Karpas-422 (cell line): ENCODE measurements at places on chromosomes 16 and 17. TPM values are rescaled to one million over a fixed set of nuclear protein-coding genes. Genes with fewer than 3 reads are reported as not detected.

Gene PPY
- not detected in 2 replicates for total RNA-seq

Gene FKBP10
- total RNA-seq = 0.54 and 1.9 TPM in 2 replicates

Gene KRT9
- not detected in 2 replicates for total RNA-seq

Gene ADAT1
- total RNA-seq = 58.4 and 97.3 TPM in 2 replicates

Gene RAB26
- total RNA-seq = 12.8 and 15.0 TPM in 2 replicates

Gene PLXDC1
- total RNA-seq = not detected in 2 replicates

Gene PPP1R27
- total RNA-seq = 0.25 TPM in 1 of 2 replicates, not detected in the other

Gene TRPV3
- total RNA-seq = 0.87 and 1.4 TPM in 2 replicates

Gene TEN1
- total RNA-seq = 5.7 and 23.0 TPM in 2 replicates

Gene SNX20
- 10.2 and 15.4 TPM in 2 replicates for total RNA-seq

Gene ABCA10
- 0.87 and 2.2 TPM in 2 replicates for total RNA-seq

GRCh38 chr17:75205793-75206163 lies 299 bp downstream of the NUP85 start:
- peaks cover 20% of the 10 kb centered on the region; the same call in 1 of the 2 replicates for H3K36me3 ChIP-seq
- peak overlapping the region; percentile 79 for H3K27ac ChIP-seq
- H3K4me3 ChIP-seq = peak overlapping the region; percentile 95
- H3K27me3 ChIP-seq = no peaks in the 10 kb centered on the region
- no peak for DNase-seq

- H3K4me3 ChIP-seq = peak within 1 kb of the TSS; percentile 99
- peak; percentile 97 for DNase-seq
- peaks cover 7% of the 10 kb centered on the region; the same call in 1 of the 2 replicates for H3K36me3 ChIP-seq
- H3K4me1 ChIP-seq = peaks cover 23% of the 10 kb centered on the region
- H3K27me3 ChIP-seq = no peaks in the 10 kb centered on the region
Observed at GRCh38 chr17:74748529-74749278, at the start of gene NHERF1. TSS of gene NHERF1 (plus strand) at chr17:74748628. CDS start at chr17:74748847, 219 bp downstream.

- no peak for DNase-seq
- no peak overlapping the region for H3K27ac ChIP-seq
- no peak overlapping the region for H3K4me3 ChIP-seq
- H3K27me3 ChIP-seq = no peaks in the 10 kb centered on the region
- peaks cover 6% of the 10 kb centered on the region; the same call in 1 of the 2 replicates for H3K4me1 ChIP-seq
Observed at GRCh38 chr17:55961386-55961785, 191.9 kb upstream of the ANKFN1 start.

DNA sequence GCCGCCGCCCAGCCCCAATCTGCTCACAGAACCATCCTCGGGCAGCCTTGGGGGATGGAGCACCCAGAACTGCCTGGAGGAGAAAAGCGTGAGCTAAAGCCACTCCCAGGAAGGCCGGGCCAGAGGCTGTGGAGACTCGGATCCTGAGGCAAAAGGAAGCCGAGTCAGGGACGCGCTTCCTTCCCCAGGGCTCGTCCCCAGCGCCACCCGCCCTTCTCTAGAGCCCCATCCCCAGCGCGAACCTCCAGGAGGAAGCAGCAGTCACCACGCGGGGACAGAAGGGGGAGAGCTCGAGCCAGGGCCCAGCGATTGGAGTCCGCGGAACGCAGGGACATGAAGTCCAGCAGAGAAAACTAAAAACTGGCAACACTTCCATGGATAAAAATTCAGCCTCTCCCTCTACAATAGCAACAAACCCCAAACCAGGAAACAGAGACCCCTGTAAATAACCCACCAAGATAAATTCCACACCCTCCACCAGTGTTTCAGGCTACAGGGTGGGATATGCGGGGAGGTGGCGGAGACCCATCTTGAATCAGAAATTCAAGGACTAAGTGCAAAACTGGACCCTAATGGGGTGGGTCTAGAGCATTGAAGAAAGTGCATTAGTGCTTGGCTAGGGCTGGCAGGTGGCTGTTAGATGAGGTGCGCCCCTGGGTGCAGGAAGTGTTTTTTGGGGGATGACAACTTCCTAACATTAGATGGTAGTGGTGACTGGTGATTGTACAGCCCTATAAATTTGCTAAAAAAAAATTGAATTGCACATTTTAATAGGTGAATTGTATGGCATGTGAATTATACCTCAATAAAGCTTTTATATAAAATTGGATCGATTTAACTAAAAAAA lies 116.1 kb upstream of the METRNL start:
- peaks cover 14% of the 10 kb centered on the region for H3K4me1 ChIP-seq
- no peaks in the 10 kb centered on the region for H3K36me3 ChIP-seq
- no peak for DNase-seq
- no peak overlapping the region for H3K4me3 ChIP-seq
- H3K27me3 ChIP-seq = no peaks in the 10 kb centered on the region

DNA sequence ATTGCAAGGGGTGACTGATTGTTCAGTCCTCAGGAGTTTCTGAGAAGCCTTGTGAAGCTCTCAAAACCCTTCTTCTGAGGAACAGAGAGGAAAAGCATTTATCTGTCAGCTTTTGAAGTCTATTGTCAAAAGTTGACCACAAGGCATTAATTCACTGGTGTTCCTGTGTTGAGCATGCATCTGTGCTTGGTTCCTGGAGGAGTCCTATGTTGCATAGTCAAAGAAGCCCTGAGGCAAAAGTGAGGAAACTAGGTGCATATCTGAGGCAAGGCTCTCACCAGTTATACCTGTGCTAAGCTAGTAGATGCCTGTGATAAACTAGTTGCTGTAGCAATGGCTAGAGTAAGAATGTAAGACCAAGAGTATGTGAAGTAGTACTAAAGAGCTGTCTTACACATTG lies 1.8 kb upstream of the HEATR6 start:
- H3K36me3 ChIP-seq = peaks cover 5% of the 10 kb centered on the region; the same call in 1 of the 2 replicates
- no peak for DNase-seq
- H3K4me3 ChIP-seq = no peak overlapping the region
- peaks cover 33% of the 10 kb centered on the region for H3K4me1 ChIP-seq
- no peaks in the 10 kb centered on the region for H3K27me3 ChIP-seq

- DNase-seq = no peak
- no peak overlapping the region for H3K27ac ChIP-seq
- no peaks in the 10 kb centered on the region for H3K36me3 ChIP-seq
- no peaks in the 10 kb centered on the region for H3K4me1 ChIP-seq
- no peaks in the 10 kb centered on the region for H3K27me3 ChIP-seq
Observed at GRCh38 chr17:81659038-81659437, 2.7 kb upstream of the PDE6G start.

DNA sequence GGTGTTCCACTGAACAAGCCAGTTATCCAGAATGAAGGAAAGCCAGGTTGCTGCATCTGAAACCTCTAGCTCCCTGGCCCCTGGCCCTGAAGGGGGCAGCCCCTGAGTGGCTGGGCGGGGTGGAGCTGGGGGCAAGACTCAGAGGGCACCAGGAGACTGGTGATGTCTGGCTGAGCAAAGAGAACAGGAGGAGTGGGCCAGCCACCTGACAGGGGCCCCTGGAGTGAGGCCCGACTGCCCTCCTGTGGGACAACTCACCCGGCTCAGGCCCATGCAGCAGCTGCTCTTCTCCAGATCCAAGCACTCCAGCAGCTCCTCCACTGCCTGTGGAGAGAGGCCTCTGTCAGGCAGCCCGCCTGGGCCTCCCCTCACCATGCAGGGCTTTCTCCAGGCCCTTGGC lies 60.4 kb downstream of the PIPOX start:
- H3K36me3 ChIP-seq = no peaks in the 10 kb centered on the region
- no peak overlapping the region for H3K27ac ChIP-seq
- no peak overlapping the region for H3K4me3 ChIP-seq
- H3K4me1 ChIP-seq = no peaks in the 10 kb centered on the region
- H3K27me3 ChIP-seq = no peaks in the 10 kb centered on the region

GRCh38 chr17:79830303-79830702 lies 8.9 kb downstream of the CBX4 start:
- H3K27me3 ChIP-seq = no peaks in the 10 kb centered on the region
- H3K27ac ChIP-seq = no peak overlapping the region
- H3K4me1 ChIP-seq = no peaks in the 10 kb centered on the region; the same call in 1 of the 2 replicates
- DNase-seq = peak; percentile 56
- peaks cover 4% of the 10 kb centered on the region; the same call in 1 of the 2 replicates for H3K36me3 ChIP-seq
- no peak overlapping the region for H3K4me3 ChIP-seq

DNA sequence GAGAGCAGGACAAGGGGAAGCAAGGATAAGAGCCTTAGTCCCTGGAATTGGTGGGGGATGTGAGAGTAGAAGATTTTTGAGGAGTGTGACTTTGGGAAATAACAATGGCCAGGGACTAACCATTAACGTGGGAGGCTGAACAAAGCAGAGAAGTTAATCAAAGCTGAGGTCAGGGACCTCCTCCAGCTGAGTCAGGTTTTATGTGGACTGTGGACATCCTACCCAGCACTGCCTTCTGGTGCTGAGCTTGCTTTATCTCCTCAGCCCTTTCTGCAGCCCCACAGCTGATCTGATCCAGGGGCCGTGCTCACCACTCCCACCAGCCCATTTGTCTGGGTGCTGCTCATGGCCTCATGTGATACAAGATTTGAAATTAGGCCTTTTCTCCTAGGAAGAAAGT lies 146.6 kb downstream of the SHISA6 start:
- H3K4me1 ChIP-seq = no peaks in the 10 kb centered on the region
- no peaks in the 10 kb centered on the region for H3K36me3 ChIP-seq
- no peak overlapping the region for H3K4me3 ChIP-seq
- H3K27me3 ChIP-seq = no peaks in the 10 kb centered on the region
- DNase-seq = no peak
- H3K27ac ChIP-seq = no peak overlapping the region

DNA sequence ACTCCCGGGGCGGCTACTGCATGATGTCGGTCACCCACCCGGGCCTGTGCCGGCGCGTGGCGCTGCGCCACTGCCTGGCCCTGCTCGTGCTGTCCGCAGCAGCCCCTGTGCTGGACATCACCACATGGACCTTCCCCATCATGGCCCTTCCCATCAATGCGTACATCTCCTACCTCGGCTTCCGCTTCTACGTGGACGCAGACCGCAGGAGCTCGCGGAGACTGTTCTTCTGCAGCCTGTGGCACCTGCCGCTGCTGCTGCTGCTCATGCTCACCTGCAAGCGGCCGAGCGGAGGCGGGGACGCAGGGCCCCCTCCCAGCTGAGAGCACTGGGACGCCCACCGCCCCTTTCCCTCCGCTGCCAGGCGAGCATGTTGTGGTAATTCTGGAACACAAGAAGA lies 29.8 kb downstream of the CDRT15 start:
- no peaks in the 10 kb centered on the region for H3K36me3 ChIP-seq
- no peak overlapping the region for H3K27ac ChIP-seq
- H3K27me3 ChIP-seq = no peaks in the 10 kb centered on the region
- H3K4me3 ChIP-seq = no peak overlapping the region

DNA sequence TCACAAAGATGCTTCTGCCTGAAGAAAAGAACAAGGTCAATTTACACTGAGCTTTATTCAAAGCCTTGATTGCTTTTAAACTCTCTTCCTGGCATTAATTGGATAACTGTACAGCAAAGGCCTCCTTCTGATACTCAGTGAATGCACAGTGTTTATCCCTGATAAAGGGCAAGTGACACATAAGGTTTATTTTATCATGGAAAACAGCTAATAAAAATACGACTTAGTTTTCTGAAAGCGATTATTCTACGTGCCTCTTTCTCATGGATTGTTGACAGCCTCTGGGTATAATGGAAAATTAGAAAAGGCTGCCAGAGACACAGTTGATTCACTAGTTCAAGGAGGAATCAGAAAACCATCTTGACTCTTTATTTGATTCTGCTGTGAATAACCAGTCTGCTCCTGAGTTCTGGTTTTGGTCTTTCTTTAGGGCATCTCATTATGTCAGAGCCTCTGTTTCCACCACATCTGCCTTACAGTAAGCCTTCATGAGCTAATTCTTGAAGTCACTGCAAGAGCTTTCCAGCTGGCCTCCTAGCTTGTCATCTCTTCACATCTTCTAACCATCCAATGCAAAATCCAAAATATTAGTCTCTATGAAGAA lies 212.9 kb downstream of the CNTNAP4 start:
- no peaks in the 10 kb centered on the region for H3K27me3 ChIP-seq
- no peak overlapping the region for H3K27ac ChIP-seq
- peaks cover 4% of the 10 kb centered on the region for H3K4me1 ChIP-seq
- peak; percentile 38 for DNase-seq
- no peaks in the 10 kb centered on the region for H3K36me3 ChIP-seq
- no peak overlapping the region for H3K4me3 ChIP-seq

GRCh38 chr17:68568581-68568980 lies 32.6 kb downstream of the FAM20A start:
- no peaks in the 10 kb centered on the region for H3K36me3 ChIP-seq
- no peaks in the 10 kb centered on the region for H3K27me3 ChIP-seq
- H3K4me3 ChIP-seq = no peak overlapping the region
- no peaks in the 10 kb centered on the region for H3K4me1 ChIP-seq

GRCh38 chr17:1645207-1646171 lies at the start of gene SCARF1:
TSS of gene SCARF1 (minus strand) at chr17:1645732. CDS start at chr17:1645697, 35 bp downstream.
- peaks cover 4% of the 10 kb centered on the region; the same call in 1 of the 2 replicates for H3K36me3 ChIP-seq
- no peak within 1 kb of the TSS for H3K27ac ChIP-seq
- DNase-seq = no peak
- H3K4me1 ChIP-seq = peaks cover 18% of the 10 kb centered on the region
- no peak within 1 kb of the TSS for H3K4me3 ChIP-seq
- no peaks in the 10 kb centered on the region for H3K27me3 ChIP-seq

- H3K27ac ChIP-seq = no peak overlapping the region
- no peaks in the 10 kb centered on the region for H3K27me3 ChIP-seq
- peaks cover 15% of the 10 kb centered on the region for H3K4me1 ChIP-seq
- H3K4me3 ChIP-seq = no peak overlapping the region
Observed at GRCh38 chr17:58233543-58233942, 4.8 kb upstream of the LPO start.

GRCh38 chr17:56231693-56232092 lies 78.4 kb downstream of the ANKFN1 start:
- no peaks in the 10 kb centered on the region for H3K27me3 ChIP-seq
- H3K36me3 ChIP-seq = no peaks in the 10 kb centered on the region
- DNase-seq = no peak

DNA sequence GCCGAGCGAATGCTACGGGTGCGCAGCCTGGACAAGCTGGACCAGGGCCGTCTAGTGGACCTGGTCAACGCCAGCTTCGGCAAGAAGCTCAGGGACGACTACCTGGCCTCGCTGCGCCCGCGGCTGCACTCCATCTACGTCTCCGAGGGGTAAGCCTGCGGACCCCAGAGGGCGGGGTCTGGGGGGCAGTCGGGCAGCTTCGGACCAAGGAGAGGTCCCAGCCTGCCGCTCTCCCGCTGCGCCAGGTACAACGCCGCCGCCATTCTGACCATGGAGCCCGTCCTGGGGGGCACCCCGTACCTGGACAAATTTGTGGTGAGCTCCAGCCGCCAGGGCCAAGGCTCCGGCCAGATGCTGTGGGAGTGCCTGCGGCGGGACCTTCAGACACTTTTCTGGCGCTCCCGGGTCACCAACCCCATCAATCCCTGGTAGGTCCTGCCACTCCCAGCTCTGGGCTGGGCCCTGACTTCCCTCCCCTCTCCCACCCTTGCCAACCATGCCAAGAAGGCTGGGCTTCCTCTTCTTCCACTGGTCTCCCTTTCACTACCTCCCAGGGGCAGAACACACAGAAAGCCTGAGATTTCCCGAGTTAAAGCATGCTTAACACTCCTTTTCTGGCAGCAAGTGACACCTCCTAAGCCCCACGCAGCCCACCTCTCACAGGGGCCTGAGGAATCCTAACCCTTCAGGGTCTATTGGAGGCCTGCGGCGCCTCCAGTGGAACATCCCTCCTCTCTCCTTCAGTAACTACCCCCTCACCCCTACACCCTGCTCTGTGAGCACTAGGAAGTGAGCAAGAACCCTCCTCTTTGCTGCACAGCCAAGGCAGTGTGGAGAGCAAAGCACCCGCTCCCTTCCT lies 3.2 kb downstream of the NAGS start:
- no peaks in the 10 kb centered on the region for H3K27me3 ChIP-seq
- DNase-seq = peak; percentile 56
- peaks cover 31% of the 10 kb centered on the region for H3K4me1 ChIP-seq
- H3K4me3 ChIP-seq = peak overlapping the region; percentile 76
- peak overlapping the region; percentile 50 for H3K27ac ChIP-seq
- H3K36me3 ChIP-seq = no peaks in the 10 kb centered on the region
